ENCODE measurements at places on chromosomes 7 and 10.

DNA sequence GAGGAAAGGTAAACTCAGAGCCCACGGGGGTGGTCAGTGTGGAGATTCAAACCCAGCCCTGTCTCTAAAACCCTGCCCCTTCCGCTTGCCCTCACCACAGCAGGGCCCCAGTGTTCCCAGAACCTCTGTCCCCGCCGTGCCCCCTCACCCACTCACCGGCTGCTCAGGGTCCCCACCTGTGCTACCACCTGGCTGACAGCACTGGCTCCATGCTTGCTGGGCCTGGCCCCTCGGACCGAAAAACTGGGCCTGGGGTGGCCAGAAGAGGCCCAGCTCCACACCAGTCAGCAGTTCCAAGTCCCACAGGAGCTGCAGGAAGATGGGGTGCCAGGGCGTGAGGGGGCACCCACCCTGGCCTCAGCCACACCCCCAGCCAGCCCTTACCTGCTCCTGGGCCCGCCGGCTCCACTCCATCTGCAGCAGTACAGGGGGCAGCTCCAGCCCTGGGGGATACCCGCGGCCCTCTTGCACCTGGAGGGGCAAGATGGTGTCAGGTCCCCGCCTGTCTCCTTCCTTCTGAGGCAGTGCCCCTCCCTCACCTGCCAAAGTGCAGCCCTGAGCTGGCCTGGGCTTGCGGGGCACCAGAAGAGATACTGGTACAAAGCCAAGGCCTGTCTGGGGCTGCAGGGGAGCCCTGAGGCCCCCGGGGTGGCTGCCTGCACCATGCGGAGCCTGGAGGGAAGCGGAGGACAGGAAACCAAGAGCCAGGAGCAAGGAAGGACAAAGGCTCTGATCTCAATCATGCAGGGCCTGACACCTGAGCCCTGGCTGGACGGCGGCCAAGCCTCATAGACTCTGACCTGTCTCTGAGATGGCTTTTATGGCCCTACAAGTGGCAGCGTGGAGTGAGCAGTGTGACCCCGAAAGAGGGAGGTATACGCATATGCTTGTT lies 11.7 kb downstream of the ATP6V1F start:
- DNase-seq: no peak

GRCh38 chr7:25565949-25566348 lies 337.7 kb upstream of the NPVF start:
- peak; percentile 92 for DNase-seq

DNA sequence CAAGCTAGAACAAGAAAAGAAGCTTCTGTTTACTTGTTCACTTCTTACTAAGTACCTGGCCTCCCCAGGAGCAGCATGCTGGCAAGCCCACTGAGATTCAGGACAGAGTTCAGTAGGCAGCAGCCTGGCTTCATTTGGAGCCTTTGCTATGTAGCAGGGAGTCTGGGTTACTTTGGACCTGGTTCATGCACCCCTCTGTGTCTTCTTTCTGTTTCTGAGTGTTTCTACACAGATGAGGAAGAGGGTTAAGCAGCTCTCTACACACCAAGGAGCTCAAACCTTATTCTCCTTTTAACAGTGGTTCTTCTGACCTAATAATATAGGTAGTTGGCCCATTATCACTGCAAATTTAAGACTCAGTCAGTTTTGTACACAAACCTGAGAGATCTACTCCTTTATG lies 152.9 kb downstream of the ARID5B start:
- no peak for DNase-seq

DNA sequence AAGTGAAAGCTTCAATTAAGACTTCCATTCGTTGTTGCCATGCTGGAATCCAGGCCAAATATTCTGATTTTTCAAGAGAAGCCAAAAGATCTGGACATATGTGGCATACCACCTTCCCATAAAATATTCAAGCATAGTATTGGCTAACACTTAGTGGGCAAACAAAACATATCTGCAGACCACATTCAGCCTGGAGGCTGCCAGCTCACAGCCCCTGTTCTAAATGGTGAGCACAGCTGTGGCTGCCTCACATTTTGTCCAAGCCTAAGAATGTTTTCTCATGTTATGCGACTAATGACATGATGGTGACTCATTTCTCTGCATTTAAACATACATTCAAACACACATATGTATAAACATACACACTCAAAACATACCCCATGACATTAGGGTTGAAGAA lies 10.6 kb upstream of the CALU start:
- DNase-seq: no peak

- no peak for DNase-seq
These were observed 237.5 kb upstream of the GNAI1 start for GRCh38 chr7:79897166-79897565.

DNA sequence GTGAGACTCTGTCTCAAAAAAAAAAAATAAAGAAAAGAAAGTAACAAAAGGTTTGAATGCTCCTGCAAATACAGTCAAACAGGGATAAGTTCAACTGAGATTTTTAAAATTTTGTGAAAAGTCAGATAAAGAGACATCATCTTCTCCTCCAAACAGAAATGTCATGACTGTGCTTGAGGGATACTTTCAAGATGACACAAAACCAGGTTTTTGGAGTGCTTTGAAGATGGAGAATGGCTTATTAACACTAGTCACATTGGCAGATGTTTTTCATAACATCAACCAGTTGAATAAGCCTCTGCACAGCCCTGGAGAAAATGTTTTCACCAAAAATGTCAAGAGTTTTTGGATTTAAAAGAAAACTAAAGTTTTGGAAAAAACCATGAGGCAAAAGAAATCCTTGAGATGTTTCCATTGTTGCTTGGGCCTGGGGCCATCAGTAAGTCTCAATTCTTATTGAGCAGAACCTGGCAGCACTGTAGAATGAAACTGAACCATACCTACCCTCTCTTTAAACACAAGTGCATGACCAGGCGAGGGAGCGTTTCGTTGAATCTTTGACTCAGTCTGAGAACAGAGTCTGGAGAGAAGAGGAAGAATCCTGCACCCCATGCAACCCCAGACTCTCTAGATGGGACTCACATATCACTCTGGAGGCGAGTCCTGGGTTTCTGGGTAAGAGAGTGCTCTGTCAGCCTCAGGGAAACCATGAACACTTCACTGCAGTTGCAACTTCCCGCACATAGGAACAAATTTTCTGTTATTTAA lies 37.4 kb upstream of the PRKCQ start:
- no peak for DNase-seq

GRCh38 chr7:36894190-36894589 lies 169.9 kb upstream of the AOAH start:
- peak; percentile 56 for DNase-seq

All from inflammatory macrophage treated with lipopolysaccharide for 1 hour (primary cell).